Common myeloid progenitor, CD34-positive (primary cell): ENCODE measurements at places on chromosomes 7 and 10.

- DNase-seq, result no peak
These were observed 135.0 kb downstream of the DYNC1I1 start for GRCh38 chr7:95907337-95907736.

DNA sequence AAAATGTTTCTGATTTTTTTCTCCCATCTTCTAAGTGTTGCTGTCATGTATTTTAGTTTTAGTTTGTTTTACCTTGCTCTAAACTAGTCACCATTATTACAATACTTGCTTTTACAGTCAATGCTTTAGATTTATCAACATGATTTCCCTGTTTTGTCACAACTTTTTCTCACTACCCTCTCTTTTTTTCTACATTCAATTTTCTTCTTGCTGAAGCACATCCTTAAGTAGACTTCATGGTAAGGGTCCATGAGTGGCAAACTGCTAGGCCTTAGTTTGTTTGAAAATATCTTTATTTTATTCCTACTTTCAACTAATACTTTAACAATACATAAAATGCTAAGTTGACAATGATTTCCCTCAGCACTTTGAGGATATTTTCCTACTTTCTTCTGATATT lies 173.5 kb downstream of the DNAJC1 start:
- no peak for DNase-seq

- no peak for DNase-seq
These were observed 24.3 kb downstream of the BTBD16 start for GRCh38 chr10:122295451-122295809.

DNA sequence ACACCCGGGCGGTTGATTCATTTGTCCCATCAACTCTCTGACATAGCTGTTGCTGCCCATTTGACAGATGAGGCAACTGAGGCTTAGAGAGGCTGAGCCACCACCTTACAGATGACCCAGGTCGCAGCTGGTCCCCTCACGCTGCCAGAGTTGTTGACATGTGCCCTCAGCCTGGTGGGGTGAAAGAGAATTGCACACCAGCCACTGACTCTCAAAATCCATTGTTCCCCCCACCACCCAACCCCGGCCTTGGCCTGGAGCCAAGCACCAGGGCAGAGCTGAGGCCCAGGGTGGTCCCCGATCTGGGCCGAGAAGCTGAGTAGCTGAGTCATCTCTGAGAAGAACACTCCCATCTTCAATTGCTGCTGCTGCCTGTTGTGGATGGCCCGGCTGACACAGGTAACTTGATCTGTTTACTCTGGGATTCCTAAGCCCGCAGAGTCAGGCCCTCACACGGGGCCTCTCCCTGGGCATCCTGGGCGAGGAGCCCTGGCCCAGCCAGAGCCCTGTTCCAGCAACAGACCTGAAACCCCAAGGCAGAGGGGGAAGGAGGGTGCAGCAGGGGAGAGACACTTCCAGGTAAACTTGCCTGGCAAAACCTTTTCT lies 27.5 kb downstream of the PVRIG start:
- peak; percentile 80 for DNase-seq

DNA sequence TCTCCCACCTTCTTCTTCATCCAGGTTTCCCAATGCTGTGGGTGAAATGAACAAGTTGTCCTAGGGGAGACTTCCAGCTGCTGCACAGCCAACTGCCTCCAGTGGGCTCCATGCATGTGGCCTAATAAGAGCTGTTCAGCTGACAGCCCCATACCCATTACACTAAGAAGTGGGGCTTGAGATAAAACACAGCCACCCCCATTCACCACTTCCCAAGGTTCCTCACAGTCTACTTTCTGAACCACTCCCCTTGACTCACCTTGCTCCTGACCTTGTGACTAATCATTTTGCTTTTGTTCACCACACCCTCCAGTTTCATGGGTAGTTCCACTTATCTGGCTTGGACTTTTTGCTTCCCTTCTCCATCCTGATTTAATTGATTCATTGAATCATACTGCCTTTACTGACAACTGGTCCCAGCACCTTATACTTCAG lies 119.3 kb downstream of the CABCOCO1 start:
- no peak for DNase-seq

DNA sequence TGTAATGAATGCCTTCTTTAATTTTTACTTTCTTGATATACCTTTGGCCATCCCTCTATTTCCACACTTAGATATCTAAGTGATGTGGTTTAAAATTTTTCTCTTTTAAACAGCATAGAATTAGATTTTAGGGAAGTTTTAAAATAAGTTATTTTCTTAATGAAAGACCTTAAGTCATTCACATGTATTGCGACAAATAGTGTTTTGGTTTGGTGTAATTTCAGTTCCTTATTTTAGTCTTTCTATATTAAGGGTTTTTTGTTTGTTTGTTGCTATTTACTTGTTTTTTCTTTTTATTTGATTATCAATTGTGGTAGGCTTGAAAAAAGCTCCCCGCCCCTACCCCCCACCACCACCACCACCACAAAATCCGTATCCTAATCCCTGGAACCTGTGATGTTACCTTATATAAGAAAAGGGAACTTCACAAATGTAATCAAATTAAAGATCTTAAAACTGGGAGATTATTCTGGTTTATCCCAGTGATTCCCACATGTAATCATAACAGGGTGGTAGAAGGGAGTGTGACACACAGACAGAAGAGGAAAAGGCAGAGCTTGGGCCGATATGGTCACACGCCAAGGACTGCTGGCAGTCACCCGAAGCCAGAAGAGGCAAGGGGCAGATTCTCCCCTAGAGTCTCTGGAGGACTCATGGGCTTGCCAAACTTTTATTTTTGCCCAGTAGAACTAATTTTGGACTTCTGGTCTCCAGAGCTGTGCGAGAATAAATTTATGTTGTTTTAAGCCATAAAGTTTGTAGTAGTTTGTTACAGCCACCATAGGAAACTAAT lies 149.7 kb downstream of the NPSR1 start:
- DNase-seq, result no peak

GRCh38 chr10:61786728-61787127 lies 114.8 kb upstream of the ARID5B start:
- peak; percentile 92 for DNase-seq

GRCh38 chr10:124285587-124286527 lies 132.9 kb downstream of the OAT start:
- no peak for DNase-seq

- DNase-seq, result peak; percentile 47
These were observed 110.4 kb downstream of the TCF7L2 start for GRCh38 chr10:113060201-113061053.

DNA sequence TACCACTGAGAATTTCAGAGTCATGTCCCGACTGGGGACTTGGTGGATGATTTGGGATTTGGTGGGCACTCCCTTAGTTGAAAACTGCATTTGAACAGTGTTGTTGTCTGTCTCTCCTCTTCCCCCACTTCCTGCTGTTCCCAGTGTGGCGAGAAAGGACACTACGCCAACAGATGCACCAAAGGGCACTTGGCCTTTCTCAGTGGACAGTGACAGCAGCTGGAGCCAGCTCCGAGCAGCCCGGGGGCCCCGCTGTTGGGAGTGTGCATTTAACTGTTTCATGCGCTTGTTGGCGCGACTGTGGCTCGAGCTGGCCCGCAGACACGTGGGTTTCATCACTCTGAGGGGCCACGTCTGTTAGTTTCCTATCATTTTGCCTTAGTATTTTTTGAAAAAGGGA lies 9.7 kb downstream of the ATP5MF start:
- no peak for DNase-seq

GRCh38 chr7:5831196-5831595 lies 49.4 kb upstream of the OCM start:
- no peak for DNase-seq

DNA sequence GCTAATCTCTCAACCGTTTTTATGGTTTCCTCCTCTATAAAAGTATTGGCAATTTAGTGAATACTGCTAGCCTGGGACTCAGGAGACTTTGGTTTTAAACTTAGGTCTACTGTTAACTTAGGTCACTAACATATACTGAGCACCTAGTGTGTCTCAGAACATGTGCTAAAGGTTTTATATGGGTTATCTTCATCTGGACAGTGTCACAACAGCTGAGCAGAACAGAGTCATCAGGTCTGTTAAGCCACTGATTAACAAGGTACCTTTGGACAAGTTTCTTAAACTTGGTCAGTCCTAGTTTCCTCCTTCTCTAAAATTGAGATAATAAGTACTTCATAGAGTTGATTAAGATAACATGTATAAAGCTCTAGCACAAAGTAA lies 30.6 kb downstream of the NET1 start:
- no peak for DNase-seq

DNA sequence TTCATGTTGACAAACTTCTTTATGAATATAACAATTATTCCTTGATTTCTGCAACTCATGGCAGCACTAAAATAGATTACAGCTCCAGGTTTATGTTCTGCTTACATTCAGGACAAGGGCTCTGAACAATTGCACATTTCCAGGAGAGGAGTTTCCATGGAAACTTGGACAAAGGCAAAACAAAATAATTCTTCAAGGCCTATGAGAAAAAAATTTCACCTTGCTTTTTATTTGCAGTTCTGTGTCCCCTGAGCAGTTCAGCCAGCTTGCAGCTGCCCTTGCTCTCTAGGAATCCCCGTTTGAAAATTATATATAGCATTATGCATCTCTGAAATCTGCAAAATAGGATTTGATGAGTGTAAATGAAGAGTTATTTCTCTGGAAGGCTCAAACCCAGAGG lies 71.7 kb downstream of the ARL4A start:
- DNase-seq, result no peak

DNA sequence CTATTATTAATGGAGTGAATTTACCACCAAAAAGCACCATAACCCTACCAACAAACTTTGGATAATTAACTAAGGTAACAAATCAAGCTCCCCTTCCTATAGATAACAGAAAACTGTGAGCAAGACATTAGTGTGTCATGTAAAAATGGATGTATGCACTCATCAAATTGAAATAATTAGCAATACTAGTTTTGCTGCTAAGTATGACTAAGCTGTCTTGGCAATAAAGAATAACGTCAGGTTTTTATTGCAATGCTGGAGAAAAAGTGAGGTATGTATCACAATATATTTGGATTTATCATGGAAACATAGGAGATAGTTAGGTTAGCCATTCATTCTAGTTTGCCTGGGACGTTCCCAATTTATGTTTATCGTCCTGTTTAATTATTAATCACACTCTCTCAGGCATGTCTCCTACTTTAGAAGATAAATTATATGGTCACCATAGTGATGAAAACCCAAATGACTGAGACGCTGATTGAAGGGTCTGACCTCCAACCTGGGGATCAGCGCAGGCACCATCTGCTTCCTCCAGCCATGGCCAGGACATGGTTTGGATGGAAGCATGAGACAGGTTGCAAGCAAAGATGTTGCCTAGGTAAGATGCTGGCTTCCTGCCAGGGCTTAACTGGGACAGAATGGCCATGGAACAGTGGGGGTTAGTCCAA lies 125.6 kb downstream of the FANK1 start:
- DNase-seq, result no peak
